ENCODE measurements at places on chromosomes 16 and 17. TPM values are rescaled to one million over a fixed set of nuclear protein-coding genes. Genes with fewer than 3 reads are reported as not detected.

- DNase-seq: peak; percentile 27
These were observed 309.2 kb upstream of the CCL2 start for GRCh38 chr17:33945646-33946546.

- DNase-seq: no peak
These were observed 98.5 kb downstream of the METRNL start for GRCh38 chr17:83177611-83178532.

GRCh38 chr16:75928295-75928694 is 202.0 kb upstream of the CPHXL start:
- no peak for DNase-seq

- DNase-seq: peak; percentile 29
These were observed 20.2 kb downstream of the CHCT1 start for GRCh38 chr17:60442271-60443173.

DNA sequence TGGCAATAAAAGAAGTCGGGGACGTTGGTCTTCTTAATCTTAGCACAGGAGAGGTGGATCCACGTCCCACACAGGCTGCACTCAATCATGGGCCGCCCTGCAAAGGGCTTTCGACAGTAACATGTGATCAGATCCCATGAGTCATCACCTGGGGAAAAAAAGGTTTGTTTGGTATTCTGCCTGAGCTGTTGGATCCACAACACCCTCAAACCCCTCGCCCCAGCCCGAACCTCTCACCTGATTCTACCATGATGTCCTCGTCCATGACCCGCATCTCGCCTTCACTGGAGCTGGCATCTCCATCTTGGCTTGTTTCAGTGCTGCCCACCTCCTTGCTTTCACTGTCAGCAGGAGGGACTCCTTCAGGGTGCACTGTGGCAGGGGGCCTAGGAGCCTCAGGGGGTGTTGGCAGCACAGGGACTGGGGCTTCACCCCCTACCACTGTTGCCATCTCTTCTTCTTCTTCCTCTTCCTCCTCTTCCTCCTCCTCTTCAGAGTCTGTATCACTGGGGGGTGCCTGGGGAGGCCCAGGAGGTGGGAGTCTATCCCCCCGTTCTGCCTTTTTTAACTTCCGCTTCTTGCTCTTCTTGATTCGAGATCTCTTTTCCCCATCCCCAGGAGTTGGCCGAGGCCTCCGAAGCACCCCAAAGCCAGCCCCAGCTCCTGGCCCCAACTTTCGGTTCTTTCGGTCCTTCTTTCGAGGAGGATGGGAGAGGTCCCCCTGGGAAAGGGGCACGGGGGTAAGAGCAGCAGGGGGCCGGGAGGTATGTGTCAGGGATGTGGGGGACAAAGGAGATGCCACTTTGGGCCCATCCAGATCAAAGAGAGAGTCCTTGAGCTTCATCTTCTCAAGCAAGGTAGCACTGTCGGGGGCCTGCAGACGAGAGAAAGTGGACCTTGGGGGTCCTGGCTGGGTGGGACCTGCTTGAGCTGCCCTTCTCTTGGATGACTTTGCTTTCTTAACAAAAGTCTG is 1.7 kb upstream of the DVL2 start:
- DNase-seq: peak; percentile 62

DNA sequence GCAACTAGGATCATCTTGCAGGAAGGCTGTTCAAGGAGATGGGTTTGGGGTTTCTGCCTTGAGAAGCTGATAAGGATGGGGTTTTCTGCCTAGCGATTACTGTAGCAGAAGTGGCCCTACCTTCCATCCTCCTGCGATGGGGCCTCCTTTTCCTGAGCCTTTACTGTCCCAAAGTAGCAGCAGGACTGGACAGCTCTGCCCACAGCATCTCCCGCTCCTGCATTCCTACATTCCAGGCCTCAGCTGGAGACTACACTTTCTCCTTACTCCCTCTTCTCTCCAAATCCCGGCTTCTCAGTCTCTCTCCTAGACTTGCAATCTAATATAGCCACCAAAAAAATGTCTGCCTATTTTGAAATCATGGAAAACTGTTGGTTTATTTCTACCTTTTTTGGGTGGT is 355.4 kb downstream of the CA10 start:
- no peak for DNase-seq

LGALS9C gene
- total RNA-seq: 0.07 TPM

PDE6G gene
- not detected for total RNA-seq

PLK1 gene
- 98.8 TPM for total RNA-seq

KCNJ2 gene
- total RNA-seq: 0.54 TPM

ITGAD gene
- not detected for total RNA-seq

P2RX1 gene
- total RNA-seq: not detected
